ENCODE measurements at places on chromosomes 5 and 9.

- DNase-seq: no peak
Observed at GRCh38 chr9:14192556-14192955, 121.4 kb downstream of the NFIB start.

DNA sequence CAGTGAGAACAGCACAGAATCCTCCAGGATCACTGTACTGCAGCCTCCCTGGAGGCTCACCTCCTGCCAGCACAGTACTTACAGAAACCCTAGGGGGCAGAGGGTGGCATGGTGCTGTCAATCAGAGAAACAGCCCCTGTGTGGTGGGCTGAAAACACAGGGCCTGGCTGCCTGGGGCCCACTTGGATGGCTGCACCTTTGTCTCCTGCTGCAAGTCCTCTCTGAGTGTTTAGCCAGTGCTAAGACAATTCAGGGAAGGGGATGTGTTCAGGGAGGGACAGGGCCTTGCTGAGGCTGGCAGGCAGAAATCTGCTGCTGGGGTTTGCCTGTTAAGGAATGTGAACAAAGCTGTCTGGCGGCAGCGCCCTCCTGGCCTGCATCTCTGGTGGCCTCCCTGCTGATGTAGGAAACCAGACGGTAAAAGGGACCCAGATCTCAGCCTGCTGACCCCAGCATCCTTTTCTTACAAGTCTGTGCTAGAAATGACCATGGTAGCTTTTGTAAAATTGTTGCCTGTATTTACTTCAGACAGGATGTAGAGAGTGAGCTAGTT is 39.5 kb downstream of the PRRC2B start:
- DNase-seq: no peak

DNA sequence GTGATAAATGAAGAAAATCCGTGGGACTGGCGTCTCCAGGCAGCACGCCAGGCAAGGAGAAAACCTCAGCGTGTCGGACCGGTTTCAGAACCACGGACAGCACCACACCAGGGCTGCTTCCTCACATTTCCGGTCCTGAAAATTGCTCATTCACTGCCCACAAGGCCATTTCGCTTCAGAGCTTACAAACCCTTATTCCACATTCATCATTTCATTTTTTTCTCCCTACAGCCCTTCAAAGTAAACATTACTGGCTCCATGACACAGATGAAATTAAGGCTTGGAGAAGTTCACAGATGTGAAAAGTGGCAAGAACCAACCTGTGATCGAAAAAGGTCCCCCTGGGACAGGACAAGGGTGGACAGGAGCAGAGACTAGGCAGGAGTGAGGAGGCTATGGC is 1.5 kb upstream of the GPRIN1 start:
- peak; percentile 48 for DNase-seq

DNA sequence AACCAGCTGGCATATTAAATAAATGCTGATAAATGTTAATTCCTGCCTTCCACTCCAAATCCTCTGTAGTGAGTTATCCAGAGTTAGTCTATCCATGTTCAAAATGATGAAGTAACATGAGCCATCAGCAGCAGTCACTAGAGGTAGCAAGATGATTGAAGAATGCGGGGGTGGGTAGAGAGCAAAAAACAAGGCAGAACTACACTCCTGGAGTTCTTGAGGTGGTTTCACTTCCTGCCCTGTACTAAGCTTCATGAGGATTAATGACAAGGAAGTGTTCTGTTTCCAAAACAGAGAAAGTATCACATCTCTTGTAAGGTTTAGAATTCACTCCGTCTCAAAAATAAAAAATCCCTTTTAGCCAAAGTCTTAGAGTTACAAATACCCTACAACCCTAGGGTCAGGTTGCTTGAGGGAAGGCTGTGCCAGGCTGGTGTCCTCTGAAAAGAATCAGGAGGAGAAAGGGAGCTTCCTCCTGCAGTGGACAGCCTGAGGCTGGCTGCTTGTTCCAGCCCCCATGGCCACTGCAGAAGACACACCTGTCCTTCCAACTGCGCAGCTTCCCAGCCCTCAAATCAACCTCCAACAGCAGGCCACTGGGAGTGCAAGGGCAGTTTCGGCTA is 180.2 kb downstream of the DENND1A start:
- no peak for DNase-seq

GRCh38 chr5:135993880-135994636 is 34.7 kb upstream of the TGFBI start:
- no peak for DNase-seq

GRCh38 chr9:29282121-29282520 is 1708.8 kb upstream of the C9orf72 start:
- DNase-seq: no peak

DNA sequence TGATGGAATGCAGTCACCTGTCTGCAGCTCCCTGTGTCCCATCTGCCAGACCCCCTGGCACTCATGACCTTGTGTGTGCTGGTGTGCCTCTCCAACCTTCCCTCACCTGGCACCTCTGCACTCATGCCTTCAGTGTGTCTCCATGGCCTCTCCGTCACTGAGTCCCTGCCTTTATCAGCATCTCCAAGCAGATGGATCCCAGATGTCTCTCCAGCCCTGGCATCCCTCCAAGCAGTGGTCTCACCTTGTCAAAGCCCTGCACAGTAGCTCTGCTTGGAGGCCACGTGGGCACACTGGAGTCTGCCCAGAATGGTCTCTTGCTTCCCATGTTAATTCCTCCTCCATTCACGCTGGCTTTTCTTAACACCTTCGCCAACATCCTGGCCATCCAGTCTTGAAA is 84.8 kb downstream of the DAP start:
- DNase-seq: no peak

Measured in stimulated activated CD4-positive, alpha-beta T cell treated with anti-CD3 and anti-CD28 coated beads, Interleukin-4, amount 100 ng/mL, for 24 hours (primary cell).